ENCODE measurements at places on chromosomes 13 and 19.

DNA sequence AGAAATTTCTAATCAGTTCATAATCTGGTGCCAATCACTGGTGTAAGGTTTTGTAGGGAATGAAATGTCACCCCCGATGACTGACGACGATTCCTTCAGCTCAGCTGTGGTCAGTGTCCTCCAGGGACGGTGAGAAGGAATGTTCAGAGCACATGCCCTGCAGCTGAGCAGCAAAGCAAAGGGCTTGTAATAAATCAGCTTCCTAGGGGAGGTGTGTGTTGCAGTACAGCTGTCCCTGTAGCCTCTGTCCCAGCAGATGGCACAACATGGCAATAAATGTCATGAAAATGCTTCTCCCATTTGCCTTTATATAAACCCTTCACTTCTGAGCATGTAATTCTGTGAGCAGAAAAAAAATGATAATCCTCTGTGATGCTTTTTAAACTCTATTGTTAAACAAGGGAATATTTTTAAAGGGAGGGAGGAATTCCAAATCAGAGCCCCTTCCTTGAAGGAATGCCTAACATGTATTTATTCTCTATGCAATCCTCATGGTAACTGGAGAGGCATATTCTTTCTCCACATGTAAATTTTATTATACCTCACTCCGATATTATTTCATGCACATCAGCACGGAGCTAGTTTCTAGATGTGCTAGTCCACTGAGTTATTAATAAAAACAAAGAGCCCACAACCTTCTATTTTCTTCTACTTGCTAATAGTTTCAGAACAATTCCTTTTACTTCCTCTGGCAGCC lies 102.5 kb downstream of the FAM216B start:
- DNase-seq = no peak

- no peak for DNase-seq
Observed at GRCh38 chr13:99526549-99526948, 25.3 kb downstream of the TM9SF2 start.

- no peak for DNase-seq
Observed at GRCh38 chr19:38632476-38633213, 13.7 kb downstream of the EIF3K start.

GRCh38 chr13:87851410-87851809 lies 180.2 kb downstream of the SLITRK5 start:
- DNase-seq = no peak

DNA sequence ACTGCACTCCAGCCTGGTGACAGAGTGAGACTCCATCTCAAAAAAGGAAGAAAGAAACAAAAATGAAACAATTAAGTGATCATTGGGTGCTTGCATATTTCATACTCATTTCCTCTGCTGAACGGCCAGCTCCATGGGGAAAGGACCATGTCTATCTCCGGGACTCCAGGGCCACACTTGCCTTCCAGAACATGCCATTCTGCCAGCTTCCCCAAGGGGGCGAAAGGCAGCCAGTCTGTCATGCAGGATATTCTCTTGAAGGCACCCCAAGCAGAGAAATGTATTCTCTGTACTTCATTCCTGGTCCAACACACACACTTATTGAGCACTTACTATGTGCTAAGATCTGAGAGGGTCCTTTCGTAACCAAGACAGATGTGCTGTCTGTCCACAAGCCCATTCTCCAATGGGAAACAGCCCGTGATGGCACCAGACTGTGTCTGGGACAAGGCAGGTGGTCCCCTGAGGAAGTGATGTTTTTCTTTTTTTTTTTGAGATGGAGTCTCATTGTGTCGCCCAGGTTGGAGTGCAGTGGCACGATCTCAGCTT lies 10.2 kb upstream of the CARM1 start:
- DNase-seq = peak; percentile 37

DNA sequence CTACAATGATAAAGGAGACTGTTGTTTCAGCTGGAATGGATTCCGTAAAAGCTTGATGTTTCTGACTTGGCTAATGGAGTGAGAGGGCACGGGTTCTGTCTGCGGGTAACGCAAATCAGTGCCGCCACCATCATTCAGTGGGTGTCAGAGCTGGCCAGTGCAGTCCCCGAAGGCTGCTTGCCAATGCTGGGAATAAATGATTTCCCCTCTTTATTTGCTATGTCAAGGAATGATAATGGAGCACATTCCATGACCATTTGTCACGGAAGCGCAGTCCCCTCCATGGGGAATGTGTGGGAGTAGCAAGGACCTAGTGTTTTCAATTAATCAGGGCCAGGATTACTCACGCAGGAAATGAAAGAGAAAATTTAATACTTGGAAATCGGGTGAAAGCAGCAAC lies 899.3 kb downstream of the UQCRFS1 start:
- no peak for DNase-seq

GRCh38 chr13:22883262-22883840 lies 297.4 kb upstream of the SGCG start:
- DNase-seq = no peak

DNA sequence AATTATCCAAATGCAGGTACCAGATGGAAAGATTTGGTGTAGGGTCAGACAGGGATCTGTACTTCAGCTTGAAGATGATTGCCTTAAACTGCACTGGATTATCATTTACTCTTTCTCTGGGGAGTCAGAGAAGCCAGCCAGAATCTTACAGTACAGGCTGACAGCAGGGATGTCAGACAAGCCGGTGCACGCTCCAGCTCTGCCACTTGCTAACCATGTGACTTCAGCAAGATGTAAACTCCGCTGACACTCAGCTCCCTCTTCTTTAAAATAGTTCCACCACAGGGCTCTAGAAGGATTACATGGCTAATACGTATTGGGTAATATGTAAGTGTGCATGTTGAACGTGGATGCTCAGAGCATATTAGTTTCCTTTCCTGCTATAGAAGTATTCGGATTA lies 251.4 kb upstream of the MAB21L1 start:
- DNase-seq = no peak

GRCh38 chr13:92122186-92122853 lies 723.9 kb downstream of the GPC5 start:
- DNase-seq = no peak

GRCh38 chr13:75744127-75744526 lies 108.0 kb downstream of the LMO7 start:
- no peak for DNase-seq

DNA sequence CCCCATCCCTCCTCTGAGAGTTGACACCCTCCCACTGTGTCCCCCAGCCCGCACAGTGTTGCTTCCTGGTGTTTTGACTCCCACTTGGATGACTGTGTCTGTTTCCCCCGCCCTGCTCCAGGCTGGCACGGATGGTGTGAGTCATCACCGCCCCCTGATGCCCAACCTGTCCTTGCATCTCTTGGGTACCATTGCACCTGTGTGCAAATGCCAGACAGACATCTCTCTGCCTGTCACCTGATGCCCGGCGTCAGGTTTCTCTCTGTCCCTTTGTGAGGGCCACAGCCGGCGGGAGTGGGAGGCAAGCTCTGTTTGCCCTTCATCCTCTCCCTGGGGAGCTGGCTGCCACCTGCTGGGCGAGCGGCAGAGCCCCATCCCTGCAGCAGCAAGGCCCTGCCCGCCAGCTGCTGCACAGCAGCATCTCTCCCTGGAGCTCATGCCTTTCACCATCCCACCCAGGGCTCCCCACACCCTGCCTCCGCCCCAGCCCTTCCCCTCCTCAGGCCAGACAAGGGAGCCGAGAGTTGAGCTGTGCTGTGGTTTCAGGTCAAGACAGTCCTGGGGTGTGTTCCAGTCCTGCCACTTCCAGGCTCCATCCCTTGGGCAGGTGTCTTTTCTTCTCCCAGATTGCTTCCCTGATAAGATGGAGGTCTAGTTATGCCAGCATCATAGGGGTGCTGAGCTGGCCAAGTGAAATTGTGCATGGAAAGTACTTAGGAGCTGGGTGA lies 29.7 kb downstream of the NKPD1 start:
- no peak for DNase-seq

DNA sequence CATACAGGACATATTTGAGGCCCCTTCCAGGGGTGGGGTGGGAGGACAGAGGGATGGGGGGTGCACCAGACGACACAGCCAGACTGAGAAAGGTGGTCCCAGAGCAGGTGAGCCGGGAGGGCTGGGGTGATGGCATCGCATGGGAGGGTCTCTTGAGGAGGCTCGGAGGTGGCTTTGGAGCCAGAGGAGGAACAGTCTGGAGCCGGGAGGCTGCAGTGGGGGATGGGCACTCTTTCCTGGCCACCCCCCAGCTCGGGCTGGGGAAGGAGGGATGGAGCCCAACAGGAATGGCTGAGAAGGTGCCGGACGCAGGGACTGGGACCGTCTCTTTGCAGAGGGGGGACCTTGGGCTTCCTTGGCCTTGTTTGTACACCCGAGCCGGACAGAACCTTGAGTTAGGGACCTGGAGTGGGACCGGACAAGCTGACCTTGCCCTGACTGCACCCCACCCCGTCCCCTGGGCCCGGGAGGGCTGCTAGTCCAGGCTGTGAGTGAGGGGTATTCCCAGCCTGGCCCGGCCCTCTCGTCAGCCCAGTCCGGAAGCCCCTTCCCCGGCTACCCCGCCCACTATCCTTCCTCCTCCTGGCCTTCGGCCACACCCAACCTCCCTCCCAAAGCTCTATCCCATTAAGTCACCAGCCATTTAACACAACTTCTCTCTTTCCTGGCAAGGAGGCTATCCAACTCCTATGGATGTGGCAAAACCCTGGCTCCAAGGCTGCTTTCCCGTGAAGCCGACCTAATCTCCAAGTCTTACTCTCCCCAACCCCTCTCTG lies 816 bp upstream of the TBXA2R start:
- DNase-seq = no peak

DNA sequence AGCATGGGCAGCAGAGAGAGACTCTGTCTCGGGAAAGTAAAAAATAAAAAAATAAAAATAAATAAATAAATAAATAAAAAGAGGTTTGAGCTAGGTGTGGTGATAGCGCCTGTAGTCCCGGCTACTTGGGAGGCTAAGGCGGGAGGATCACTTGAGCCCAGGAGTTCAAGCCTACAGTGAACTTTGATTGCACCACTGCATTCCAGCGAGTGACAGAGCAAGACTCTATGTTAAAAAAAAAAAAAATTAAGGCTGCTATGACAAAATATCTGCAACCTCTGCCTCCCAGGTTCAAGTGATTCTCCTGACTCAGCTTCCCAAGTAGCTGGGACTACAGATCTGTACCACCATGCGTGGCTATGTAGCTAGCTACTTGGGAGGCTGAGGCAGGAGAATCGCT lies 3.2 kb upstream of the DENND1C start:
- no peak for DNase-seq

GRCh38 chr13:114124431-114124830 lies 8.0 kb downstream of the RASA3 start:
- no peak for DNase-seq

DNA sequence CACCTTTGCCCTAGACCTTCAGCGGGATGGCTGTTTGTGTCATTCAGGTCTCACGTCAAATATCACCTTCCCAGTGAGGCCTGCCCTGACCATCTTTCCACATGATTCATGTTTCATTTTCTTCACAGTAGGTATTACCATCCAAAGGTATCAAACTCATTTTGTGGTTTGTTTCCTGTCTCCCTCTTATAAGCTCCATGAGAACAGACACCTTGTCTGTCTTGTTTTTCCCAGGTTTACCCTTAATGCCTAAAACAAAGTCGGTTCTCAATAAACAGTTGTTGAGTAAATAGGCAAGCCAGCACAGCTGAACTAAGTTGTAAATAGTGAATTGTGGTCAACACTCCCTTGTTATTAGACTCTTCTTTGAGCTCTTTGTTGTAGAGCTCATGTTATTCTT lies 122.6 kb upstream of the GJB6 start:
- DNase-seq = no peak

- DNase-seq = no peak
Observed at GRCh38 chr13:47000165-47000564, 103.3 kb upstream of the HTR2A start.

DNA sequence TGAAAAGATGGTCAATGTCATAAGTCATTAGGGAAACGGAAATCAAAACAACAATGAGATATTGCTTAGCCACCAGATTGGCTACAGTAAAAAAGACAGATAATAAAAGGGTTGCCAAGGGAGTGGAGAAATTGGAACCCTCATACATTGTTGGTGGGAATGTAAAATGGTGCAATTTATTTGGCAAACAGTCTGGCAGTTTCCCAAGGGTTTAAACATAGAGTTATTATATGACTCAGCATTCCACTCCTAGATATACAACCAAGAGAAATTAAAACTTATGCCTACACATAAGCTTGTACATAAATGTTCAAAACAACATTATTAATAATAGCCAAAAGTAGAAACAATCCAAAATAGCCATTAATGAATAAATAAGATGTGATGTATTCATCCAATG lies 9.9 kb upstream of the ZNF227 start:
- no peak for DNase-seq

- DNase-seq = no peak
Observed at GRCh38 chr13:110297766-110298504, 9.0 kb downstream of the COL4A1 start.

- peak; percentile 30 for DNase-seq
Observed at GRCh38 chr13:31209172-31209840, 9.5 kb downstream of the B3GLCT start.

GRCh38 chr13:39688699-39689405 lies 33.4 kb downstream of the COG6 start:
- DNase-seq = peak; percentile 20

DNA sequence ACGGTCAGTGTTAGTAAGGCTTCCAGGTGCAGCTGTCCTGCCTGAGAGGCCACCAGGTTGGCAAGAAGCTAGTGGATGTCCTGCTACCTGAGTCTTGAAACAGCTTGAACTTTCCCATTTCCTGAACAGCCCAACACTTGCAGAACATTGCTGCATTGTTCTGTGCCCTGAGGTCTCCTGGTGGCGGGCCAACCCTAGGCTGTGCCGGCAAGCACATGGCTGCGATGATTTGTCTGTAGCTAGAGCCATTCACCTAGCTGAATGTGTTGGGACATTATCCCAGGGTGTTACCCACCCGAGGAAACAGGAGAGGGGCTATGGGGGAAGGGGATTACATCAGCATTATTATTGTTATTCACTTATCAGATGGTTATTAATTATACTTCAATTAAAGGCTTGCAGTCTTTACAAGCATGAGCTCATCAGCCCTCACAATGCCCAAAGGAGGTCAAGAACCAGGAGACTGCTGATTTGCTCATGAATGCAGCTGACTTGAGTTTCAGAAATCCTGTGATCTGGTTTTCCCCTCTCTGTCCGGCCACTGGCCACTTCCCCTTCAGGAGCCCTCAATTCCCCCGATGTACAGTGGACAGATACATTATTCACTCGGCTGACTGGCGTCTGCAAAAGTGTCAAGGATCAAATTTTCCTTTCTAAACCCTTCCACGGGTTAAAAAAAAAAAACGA lies 187.6 kb upstream of the TSC22D1 start:
- no peak for DNase-seq

DNA sequence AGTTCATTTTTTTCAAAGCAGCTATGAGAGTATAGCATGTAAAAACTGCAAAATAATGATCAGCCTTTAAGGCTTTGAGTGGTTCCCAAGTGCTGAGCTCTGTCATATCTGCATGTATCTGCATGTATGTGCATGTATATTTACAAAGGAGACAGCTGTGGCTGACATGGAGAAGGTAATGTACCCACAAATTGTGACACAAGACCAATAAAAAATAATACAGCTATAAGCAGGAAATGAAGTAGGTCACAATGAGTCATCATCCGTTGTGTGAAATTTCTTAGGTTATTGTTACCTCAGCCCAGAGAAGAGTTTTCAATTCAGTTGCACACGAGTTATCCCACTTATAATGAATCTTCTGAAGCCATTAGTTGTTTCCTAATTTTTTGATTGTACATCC lies 60.9 kb upstream of the MED4 start:
- peak; percentile 92 for DNase-seq

All from CD4-positive, alpha-beta T cell (primary cell).